Smooth muscle cell of the coronary artery (primary cell): ENCODE measurements at places on chromosomes 3 and 15. TPM values are rescaled to one million over a fixed set of nuclear protein-coding genes. Genes with fewer than 3 reads are reported as not detected.

AP3B2 gene
- total RNA-seq = under 0.01 and 1.1 TPM in 2 replicates

ZDHHC3 gene
- total RNA-seq = 46.6 and 60.0 TPM in 2 replicates

GABRR3 gene
- not detected in 2 replicates for total RNA-seq

DLEC1 gene
- under 0.01 TPM in 2 replicates for total RNA-seq

IL5RA gene
- not detected in 2 replicates for total RNA-seq

CILP gene
- total RNA-seq = under 0.01 and 6.0 TPM in 2 replicates

CPLX3 gene
- total RNA-seq = not detected in 2 replicates

SLCO3A1 gene
- total RNA-seq = 3.4 and 16.5 TPM in 2 replicates

MEGF11 gene
- not detected in 2 replicates for total RNA-seq

DGKG gene
- total RNA-seq = under 0.01 and 2.1 TPM in 2 replicates
